ENCODE measurements at places on chromosomes 6 and 20.

- no peak for DNase-seq
Measured at GRCh38 chr6:165663736-165664558, 906 bp upstream of the PDE10A start.

- peak; percentile 56 for DNase-seq
Measured at GRCh38 chr6:70131528-70131927, 171.4 kb downstream of the COL9A1 start.

DNA sequence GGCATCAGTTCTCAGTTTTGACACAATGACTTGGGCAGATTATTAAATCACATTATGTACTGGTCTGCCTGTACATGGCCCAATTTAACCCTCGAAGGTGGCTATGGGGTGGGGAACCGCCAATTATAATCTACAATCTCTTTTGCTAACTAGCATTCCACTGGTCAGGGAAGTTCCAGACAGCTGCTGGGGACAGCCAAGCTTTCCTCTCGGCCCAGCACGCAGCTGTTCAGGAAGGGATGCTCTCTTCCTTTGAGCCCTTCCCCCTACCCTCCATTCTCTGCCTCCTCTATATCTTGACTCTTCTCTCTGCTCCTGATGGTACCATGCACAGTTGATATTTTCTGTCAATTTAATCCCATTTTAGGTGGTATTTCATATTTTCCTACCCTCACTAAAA lies 233.5 kb upstream of the AGPAT4 start:
- DNase-seq, result no peak

- DNase-seq, result no peak
Measured at GRCh38 chr6:2111162-2111677, 134.2 kb downstream of the GMDS start.

DNA sequence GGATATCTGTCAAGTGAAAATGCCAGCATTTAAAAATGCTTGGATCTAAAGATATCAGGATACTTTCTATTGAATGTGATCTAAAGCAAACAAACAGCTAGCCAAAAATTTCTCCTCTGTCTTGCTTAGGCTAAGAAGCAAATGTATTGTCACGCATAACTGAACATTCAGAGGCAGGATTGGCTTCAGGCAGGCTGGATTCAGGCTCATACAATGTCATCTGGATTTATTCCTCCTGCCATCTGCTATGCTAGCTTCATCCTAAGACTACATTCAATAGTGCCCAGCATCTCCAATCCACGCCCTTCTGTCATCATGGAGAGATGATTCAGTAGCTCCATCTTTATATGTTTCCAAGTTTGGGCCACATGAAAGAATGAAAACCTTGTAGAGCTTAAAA lies 27.1 kb downstream of the PFDN4 start:
- DNase-seq, result no peak

- no peak for DNase-seq
Measured at GRCh38 chr6:13469693-13470092, 17.7 kb downstream of the GFOD1 start.

DNA sequence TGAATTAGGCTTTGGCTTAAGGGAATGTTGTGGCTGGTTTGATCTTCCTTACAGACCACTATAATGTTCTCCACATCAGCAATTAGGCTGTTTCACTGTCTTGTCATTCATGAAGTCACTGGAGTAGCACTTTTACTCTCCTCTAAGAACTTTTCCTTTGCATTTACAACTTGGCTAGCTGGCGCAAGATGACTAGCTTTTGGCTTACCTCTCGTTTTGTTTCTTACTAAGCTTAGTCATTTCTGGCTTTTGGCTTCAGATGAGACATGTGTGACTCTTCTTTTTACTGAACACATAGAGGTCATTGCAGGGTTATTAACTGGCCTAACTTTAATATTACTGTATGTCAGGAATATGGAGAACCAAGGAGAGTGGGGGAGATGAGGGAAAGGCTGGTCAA lies 143.2 kb downstream of the PTCHD4 start:
- DNase-seq, result no peak

DNA sequence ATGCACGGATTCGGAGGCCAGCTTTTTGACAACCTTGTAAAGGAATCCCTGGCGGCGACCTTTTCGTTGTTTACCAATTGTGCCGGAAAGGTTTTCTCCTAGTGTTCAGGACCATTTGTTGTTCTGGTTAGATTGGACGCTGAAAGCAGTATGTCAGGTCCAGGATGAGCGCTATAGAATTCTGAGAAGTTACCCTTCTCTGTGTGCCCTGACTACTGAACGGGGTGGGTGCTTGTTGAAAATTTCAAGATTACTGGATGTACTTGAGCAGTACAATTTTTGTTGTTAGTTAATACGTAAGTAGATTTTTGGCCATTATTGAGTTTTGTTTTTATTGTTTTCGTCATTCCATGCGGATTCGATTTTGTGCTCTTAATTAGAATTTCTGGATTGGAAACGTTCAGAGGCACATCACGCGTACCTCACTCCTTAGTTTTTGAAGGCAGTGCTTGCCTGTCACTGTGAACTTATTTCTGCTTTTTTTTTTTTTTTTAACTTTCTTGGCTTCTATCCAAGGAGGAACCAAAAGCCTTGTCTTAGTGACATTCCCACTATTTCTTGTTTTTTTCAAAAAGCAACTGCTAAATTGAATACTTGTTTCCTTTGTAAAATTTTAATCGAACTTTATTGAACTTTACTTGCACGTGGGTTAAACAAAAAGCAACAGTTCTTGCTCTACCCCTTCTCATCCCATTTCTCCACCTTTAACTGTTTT lies 898 bp downstream of the XRN2 start:
- DNase-seq, result no peak

DNA sequence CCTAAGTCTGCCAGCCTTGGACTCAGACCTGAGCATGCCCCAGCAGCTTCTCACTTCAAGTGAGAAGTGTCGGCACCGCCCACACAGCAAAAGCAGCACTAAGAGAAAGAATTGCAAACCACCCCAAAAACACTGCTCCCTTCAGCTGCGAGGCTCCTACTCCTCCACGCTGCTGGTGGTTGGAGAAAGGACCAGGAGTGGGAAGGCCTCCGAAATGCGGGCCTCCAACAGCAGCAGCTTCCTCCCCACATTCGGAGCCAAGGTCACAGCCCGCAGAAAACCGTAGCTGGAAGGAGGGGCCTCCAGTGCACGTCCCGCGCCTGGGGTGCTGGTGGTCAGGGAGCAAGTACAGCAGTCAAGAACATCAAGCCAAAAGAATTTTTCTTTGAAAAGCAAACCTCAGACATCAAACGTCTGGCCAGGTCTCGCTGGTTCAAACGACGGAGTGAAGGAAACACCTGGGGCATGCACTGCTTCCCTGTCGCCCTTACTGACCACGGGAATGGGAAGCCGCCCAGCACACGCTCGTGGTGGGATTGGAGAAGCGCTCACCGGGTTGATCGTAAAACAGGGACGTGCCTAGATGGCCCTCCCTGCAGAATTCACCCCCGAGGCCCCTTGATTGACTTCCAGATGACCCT lies 185.6 kb upstream of the CST7 start:
- DNase-seq, result no peak

DNA sequence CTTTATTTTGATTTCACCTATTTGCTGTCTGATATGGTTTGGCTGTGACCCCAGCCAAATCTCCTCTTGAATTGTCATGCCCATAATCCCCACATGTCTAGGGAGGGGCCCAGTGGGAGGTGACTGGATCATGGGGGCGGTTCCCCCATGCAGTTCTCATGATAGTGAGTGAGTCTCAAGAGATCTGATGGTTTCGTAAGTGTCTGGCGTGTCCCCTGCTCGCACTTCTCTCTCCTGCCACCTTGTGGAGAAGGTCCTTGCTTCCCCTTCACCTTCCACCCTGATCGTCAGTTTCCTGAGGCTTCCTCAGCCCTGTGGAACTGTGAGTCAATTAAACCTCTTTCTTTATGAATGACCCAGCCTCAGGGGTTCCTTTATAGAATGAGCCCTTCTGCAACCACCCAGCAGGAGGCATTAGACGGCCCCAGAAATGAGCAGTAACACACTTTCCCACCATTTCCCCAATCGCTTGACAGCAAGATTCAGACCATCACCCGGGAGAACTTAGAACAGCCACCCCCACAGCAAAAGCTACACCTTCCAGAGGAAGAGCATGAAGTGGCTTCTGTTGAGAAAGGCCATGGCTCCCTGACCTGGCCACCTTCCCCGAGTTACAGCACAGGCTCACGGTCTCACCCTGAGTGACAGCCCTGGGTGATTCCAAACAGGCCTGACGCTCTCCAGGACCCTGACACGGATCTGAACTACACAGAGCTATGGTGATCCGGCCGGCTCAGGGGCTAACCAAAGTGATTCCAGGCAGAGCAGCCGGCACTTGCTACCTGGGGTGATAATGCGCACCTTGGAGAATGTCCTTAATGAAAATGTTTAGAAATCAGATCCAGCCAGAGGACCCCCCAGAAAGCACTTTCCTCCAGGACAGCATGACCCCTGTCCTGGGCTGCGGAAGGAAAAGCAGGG lies 131.2 kb upstream of the CDH4 start:
- DNase-seq, result peak; percentile 71

DNA sequence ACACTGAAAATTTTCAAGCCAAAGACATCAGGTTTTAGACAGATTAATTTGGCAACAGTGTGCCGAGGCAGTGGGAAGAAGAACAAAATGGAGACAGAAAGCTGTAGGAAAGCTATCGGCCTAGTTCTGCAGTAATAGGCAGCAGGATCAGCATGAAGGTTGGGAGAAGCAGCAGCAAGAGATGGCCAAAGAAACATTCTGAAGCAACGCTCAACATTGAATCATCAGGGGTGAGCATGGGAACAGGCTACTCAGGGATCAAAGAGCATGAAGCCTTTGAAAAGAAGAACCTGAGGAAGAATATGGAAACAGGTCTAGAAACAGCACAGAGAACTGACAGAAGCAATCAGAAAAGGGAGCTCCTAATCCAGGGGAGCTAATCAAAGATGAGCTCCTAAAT lies 7.1 kb upstream of the DST start:
- no peak for DNase-seq

DNA sequence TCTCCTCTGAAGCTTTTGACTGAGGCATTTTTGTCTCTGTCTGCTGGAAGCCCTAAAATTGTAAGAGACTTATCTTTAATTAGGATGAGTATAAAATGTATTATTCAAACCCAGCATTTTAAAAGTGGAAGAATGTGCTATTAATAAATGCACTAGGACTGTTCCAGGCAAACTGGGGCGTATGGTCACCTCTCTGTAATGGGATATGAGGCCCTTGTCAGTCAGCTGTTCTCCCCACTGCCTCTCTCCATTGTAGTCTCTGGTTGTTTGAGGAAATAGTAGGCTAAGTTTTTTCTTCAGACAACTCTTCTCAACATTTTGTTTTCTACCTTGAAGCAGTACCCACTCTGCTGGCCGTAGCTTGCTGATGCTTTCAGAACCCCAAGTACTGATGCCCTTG lies 14.3 kb upstream of the DEF6 start:
- no peak for DNase-seq

DNA sequence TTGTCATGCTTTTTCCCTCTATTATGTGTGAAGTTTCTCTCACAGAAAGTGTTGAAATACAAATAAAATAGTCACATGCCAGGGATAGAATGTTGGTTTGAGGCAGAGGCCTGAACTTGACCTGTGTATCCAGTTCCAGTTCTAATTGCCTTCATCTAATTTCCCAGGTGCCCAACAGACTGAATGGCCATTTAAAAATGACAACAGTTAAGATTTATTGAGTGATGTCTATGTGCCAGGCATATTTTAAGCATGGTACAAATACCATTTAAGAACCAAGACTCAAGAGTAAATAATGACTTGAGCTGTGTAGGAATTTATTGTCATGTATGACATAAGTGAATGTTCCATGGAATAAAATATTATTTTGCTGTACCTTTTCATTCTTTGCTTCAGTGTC lies 87.6 kb upstream of the EMILIN3 start:
- peak; percentile 8 for DNase-seq

- no peak for DNase-seq
Measured at GRCh38 chr6:128438393-128438792, 82.0 kb downstream of the PTPRK start.

DNA sequence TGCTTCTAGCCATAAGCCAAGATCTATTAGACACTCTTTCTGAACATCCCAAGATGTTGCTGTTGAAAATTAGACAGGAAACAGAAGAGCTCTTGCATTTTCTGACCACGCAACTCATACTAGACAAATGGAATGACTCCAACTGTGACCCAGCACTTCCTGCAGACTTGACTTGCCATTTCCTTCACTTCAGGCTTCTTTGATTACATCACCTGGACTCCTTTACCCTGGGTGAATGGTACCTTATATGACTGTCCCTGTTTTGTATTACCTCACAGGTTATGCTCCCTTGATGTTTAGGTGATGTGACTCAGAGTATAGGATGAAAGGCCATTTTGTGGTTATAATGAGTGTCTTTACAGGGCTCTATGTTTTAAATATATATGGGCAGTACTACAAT lies 236.1 kb downstream of the BMP2 start:
- no peak for DNase-seq

- DNase-seq, result no peak
Measured at GRCh38 chr6:134339216-134339615, 21.3 kb upstream of the SGK1 start.
